WTC11 (cell line): ENCODE measurements at places on chromosomes 4 and X. TPM values are rescaled to one million over a fixed set of nuclear protein-coding genes. Genes with fewer than 3 reads are reported as not detected.

DNA sequence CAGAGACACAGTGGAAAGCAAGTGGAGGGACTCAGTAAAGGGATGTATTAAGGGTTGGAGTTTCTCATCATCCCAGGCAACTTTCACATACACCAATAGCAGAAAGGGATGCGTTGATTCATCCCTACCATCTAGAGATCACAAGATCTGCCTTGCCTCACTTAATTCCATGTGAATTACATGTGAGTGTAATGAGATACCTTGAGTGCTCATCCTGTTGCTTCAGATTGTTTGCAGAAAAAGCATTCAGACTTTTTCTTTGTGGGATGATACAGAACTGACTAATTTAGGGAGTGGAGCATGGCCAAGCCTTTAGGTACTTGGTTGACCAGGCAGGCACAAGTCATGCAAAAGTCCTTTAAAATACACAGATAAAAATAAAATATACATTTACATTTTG lies 124.8 kb upstream of the SLIT2 start:
- no peaks in the 10 kb centered on the region for H3K36me3 ChIP-seq
- H3K27me3 ChIP-seq: no peaks in the 10 kb centered on the region
- H3K4me1 ChIP-seq: no peaks in the 10 kb centered on the region
- no peak for DNase-seq

DNA sequence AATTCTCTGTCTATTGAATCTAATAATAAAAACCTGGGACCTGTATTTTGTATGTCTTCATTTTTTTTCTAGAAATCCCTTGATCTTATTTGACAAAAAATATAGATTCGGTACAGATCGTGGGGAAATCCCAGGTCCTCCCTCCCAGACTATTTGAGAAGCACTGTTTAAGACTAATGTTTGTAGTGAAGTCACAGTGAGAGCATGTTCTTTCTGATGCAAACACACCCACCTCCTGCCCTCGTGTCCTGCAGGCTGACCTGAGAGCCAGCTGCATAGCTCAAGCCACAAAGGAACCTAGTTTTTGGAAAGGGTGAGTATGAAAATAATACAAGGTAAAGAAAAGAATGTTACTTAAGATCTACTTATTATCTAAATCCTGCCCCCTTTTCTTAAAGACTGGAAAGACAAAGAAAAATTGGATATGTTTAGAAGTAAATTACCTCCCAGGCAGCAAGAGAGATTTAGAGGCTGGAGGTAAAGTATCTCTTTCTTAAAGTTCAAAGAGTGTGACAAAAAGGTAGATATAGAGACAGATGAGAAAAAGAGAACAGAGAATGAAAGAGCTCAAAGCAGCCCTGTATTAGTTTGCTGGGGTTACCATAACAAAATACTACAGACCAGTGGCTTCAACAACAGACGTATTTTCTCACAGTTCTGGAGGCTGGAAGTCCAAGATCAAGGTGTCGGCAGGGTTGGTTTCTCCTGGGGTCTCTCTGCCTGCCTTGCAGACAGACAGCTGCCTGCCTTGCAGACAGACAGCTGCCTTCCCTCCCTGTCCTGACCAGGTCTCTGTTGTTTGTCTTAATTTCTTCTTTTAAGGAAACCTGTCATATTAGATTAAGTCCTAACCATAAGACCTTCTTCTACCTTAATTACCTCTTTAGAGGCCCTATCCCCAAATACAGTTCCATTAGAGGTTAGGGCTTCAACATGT lies 20.4 kb upstream of the DCTD start:
- H3K4me3 ChIP-seq: no peak overlapping the region
- no peak overlapping the region for H3K27ac ChIP-seq
- peaks cover 16% of the 10 kb centered on the region for H3K4me1 ChIP-seq
- peaks cover 6% of the 10 kb centered on the region; the same call in 1 of the 2 replicates for H3K27me3 ChIP-seq
- no peaks in the 10 kb centered on the region for H3K36me3 ChIP-seq

The MAGEH1 gene
- 12.0 to 13.9 TPM (median 12.2 TPM) in 3 replicates for total RNA-seq

DNA sequence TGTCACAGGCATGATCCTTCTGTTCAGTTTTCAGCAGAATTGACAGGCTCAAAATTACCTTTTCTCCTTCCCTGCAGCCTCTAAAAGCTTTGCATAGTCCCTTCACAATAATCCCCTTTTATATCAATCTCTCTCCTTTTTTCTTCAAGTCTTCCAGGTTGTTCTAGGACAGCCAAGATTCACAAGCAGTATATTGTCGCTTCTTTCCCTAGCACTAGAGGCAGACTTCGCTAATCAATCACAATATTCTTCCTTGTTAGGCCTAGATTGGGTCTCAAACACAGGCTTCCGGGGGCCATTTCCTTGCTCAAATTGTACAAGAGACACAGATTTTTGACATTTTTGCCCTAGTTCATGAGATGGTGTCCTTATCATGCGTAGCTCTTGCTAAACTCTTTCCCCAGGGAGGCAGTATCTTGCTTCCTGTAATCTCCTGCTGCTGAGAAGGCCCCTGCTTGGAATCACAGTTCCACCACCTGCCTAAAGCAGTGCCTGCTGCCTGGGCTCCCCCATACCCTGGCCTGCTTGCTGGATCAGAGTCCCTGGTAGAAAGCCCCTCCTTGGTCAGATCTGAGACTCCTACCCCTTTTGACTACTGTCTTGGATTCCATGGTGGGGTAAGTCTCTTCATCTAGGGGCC lies 57.3 kb downstream of the DMP1 start:
- DNase-seq: no peak
- no peak overlapping the region for H3K27ac ChIP-seq
- H3K4me3 ChIP-seq: no peak overlapping the region

GRCh38 chr4:153618833-153619232 lies 65.2 kb upstream of the TLR2 start:
- no peak for DNase-seq
- peaks cover 19% of the 10 kb centered on the region for H3K4me1 ChIP-seq
- H3K36me3 ChIP-seq: peaks cover 58% of the 10 kb centered on the region
- no peak overlapping the region for H3K4me3 ChIP-seq

The SLC6A8 gene
- total RNA-seq: 102 to 112 TPM (median 110 TPM) in 3 replicates

GRCh38 chr4:150366487-150366999 lies 215.4 kb upstream of the MAB21L2 start:
- peaks cover 20% of the 10 kb centered on the region for H3K4me1 ChIP-seq
- 0 out of 2 replicates have a peak overlapping the region, but pooled peaks have one; percentile 39 for H3K27ac ChIP-seq

The FRAS1 gene
- 77.8 to 82.0 TPM (median 78.1 TPM) in 3 replicates for total RNA-seq

- H3K27ac ChIP-seq: no peak overlapping the region
- peaks cover 34% of the 10 kb centered on the region for H3K4me1 ChIP-seq
- H3K27me3 ChIP-seq: peaks cover 3% of the 10 kb centered on the region; the same call in 1 of the 2 replicates
- no peak overlapping the region for H3K4me3 ChIP-seq
- no peak for DNase-seq
Measured at GRCh38 chr4:138672393-138672976, 343.1 kb upstream of the NOCT start.

The MSX1 gene
- total RNA-seq: 0.28 to 0.62 TPM (median 0.41 TPM) in 3 replicates

DNA sequence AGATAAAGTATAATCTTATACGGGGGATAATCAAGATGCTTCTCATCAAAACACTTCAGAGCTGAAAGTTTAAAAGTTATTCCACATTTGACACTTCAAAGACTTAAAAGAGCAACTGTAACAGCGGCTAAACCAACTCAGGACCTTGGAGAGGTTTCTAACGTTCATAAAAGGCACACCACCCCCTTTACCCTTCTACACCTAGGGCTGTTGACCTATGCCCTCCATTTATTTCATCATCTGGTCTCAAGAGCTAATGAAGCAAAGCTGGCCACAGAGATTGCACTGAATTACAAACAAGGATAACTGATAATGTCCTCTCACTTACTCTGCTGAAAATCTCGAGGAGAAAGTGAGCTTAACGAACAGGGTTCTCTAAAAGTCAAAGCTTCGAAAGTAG lies 1.1 kb upstream of the RPS6KA6 start:
- H3K4me1 ChIP-seq: peaks cover 10% of the 10 kb centered on the region
- no peaks in the 10 kb centered on the region for H3K27me3 ChIP-seq
- H3K4me3 ChIP-seq: peak overlapping the region; percentile 91; the same call in 1 of the 2 replicates
- DNase-seq: no peak
- no peak overlapping the region for H3K27ac ChIP-seq

DNA sequence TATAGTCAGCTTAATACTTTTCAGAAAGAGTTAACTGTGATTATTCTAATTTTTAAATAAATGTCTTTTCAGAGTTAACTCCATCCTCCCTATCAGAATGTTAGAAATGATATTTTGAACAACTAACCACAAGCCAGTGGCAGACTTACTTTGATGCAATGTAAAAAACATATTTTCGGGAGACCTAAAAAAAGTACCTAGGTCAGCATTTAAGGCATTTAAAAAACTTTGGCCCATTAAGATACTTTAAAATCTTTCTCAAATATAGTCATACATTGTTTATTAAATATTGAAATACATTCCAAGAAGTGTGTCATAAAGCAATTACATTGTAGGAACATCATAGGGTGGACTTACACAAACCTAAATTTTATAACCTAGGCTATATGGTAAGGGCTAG lies 426.1 kb downstream of the PABPC4L start:
- peaks cover 32% of the 10 kb centered on the region for H3K36me3 ChIP-seq
- no peak overlapping the region for H3K27ac ChIP-seq
- H3K4me3 ChIP-seq: no peak overlapping the region
- peaks cover 12% of the 10 kb centered on the region for H3K4me1 ChIP-seq
- no peaks in the 10 kb centered on the region; the same call in 1 of the 2 replicates for H3K27me3 ChIP-seq

DNA sequence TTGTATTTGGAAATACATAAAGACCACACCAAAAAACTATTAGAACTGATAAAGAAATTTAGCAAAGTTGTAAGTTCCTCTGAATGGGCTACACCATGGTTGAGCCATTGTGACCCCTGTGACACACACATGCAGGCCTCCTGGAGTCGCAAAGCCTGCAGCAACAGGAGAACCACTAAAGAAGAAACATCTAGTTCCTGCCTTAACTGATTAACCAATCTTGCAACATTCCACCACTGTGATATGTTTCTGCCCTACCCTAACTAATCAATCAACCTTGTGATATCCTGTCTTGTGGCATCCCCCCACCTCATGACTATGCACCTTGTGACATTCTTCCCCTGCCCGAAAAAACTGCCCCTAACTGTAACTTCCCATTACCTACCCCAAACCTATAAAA lies 401.8 kb downstream of the PRDM5 start:
- no peaks in the 10 kb centered on the region for H3K36me3 ChIP-seq
- H3K27ac ChIP-seq: peak overlapping the region; percentile 50; the same call in 1 of the 2 replicates
- peaks cover 44% of the 10 kb centered on the region for H3K4me1 ChIP-seq
- no peaks in the 10 kb centered on the region for H3K27me3 ChIP-seq
- no peak overlapping the region for H3K4me3 ChIP-seq
- no peak for DNase-seq

DNA sequence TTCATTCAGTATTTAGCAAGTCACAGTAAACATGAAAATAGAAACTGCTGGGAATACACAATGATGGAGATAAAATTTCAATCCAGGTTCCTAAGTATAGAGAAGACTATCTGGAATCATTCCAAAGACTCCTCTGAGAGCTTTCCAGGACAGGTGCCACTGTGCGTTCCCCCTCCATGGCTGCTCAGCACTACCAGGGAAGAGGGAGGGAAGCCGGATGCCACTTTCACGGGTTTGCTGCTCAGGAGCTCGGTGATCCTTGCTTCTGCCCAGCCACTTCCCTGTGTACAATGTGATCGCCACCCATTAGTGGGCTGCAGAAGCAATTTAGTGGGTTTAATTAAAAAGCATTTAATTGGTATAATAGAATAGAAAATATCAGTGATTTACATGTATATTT lies 94.5 kb downstream of the FNIP2 start:
- peaks cover 3% of the 10 kb centered on the region for H3K36me3 ChIP-seq
- no peaks in the 10 kb centered on the region for H3K27me3 ChIP-seq
- no peak overlapping the region for H3K27ac ChIP-seq
- H3K4me3 ChIP-seq: no peak overlapping the region
- no peaks in the 10 kb centered on the region for H3K4me1 ChIP-seq
